Spleen (tissue), 13 donors: ENCODE measurements at places on chromosomes 1 and 21. TPM values are rescaled to one million over a fixed set of nuclear protein-coding genes. Genes with fewer than 3 reads are reported as not detected.

The COL6A1 gene
- 139 TPM for total RNA-seq

The HLX gene
- total RNA-seq, result 22.7 TPM

The CFAP141 gene
- not detected for total RNA-seq

The VANGL2 gene
- 1.8 TPM for total RNA-seq

The MINDY1 gene
- 27.1 TPM for total RNA-seq

The FCAMR gene
- not detected for total RNA-seq

The NUDT4B gene
- total RNA-seq, result 18.2 TPM

The TSPAN1 gene
- total RNA-seq, result 1.6 TPM

The MFSD2A gene
- total RNA-seq, result 4.3 TPM

- no peak overlapping the region for H3K4me3 ChIP-seq
- H3K36me3 ChIP-seq, result peaks cover 51% of the 10 kb centered on the region
Measured at GRCh38 chr1:16396591-16396990, 29.5 kb downstream of the SZRD1 start.

DNA sequence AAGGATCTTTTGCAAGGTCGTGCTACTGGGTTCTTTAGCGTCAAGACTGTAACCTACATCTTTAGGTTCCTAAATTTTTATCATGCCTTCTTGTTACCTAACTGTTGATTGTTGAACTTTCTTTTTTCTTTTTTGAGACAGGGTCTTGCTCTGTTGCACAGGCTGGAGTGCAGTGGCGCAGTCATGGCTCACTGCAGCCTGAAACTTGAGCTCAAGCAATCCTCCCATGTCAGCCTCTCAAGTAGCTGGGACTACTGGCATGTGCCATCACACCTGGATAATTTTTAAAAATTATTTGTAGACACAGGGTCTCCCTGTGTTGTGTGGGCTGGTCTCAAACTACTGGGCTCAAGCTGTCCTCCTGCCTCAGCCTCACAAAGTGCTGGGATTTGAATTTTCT lies 52.9 kb downstream of the NFIA start:
- H3K27ac ChIP-seq, result no peak overlapping the region
- H3K27me3 ChIP-seq, result no peaks in the 10 kb centered on the region
- H3K4me3 ChIP-seq, result no peak overlapping the region
- peaks cover 25% of the 10 kb centered on the region for H3K4me1 ChIP-seq
- H3K36me3 ChIP-seq, result no peaks in the 10 kb centered on the region
- DNase-seq, result no peak

GRCh38 chr21:31201548-31201947 lies 142.5 kb downstream of the TIAM1 start:
- no peak overlapping the region for H3K4me3 ChIP-seq
- H3K27ac ChIP-seq, result peak overlapping the region; percentile 19
- no peaks in the 10 kb centered on the region for H3K27me3 ChIP-seq
- DNase-seq, result no peak
- H3K4me1 ChIP-seq, result peaks cover 17% of the 10 kb centered on the region

DNA sequence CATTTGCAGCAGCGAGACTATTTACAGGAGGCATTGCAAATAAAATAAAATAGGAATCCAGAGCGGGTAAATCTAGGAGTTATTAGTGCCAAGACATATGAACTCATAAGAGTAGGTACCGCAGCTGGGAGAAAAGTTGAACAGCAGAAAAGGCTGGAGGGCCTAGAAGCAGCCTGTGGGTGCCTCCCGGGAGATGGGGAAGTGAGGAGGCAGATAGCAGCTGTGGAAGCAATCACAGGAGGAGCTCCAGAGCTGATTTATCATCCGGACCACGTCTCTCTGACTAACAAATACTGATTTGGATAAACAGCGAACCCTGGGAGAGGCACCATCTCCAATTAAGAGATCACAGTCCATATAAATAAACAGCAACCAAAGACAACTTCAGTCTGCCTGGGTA lies 64.6 kb downstream of the BRINP2 start:
- H3K27me3 ChIP-seq, result no peaks in the 10 kb centered on the region
- no peak overlapping the region for H3K4me3 ChIP-seq
- DNase-seq, result no peak
- no peak overlapping the region for H3K27ac ChIP-seq
- no peaks in the 10 kb centered on the region for H3K4me1 ChIP-seq
- no peaks in the 10 kb centered on the region for H3K36me3 ChIP-seq

GRCh38 chr1:71572038-71572437 lies 491.2 kb upstream of the ZRANB2 start:
- H3K4me3 ChIP-seq, result no peak overlapping the region
- H3K27ac ChIP-seq, result no peak overlapping the region
- H3K36me3 ChIP-seq, result no peaks in the 10 kb centered on the region
- no peaks in the 10 kb centered on the region for H3K27me3 ChIP-seq

GRCh38 chr1:35717911-35718476 lies 690 bp downstream of the C1orf216 start:
- peak overlapping the region; percentile 89 for H3K4me3 ChIP-seq
- DNase-seq, result no peak
- no peaks in the 10 kb centered on the region for H3K27me3 ChIP-seq
- peaks cover 33% of the 10 kb centered on the region for H3K4me1 ChIP-seq
- H3K27ac ChIP-seq, result peak overlapping the region; percentile 77
- H3K36me3 ChIP-seq, result peaks cover 3% of the 10 kb centered on the region

- H3K4me3 ChIP-seq, result no peak overlapping the region
- no peak overlapping the region for H3K27ac ChIP-seq
- no peaks in the 10 kb centered on the region for H3K4me1 ChIP-seq
- H3K27me3 ChIP-seq, result no peaks in the 10 kb centered on the region
Measured at GRCh38 chr21:19124691-19125090, 721.1 kb upstream of the TMPRSS15 start.

GRCh38 chr1:200704986-200705500 lies 33.6 kb upstream of the CAMSAP2 start:
- DNase-seq, result no peak
- H3K4me3 ChIP-seq, result no peak overlapping the region
- no peak overlapping the region for H3K27ac ChIP-seq
- H3K36me3 ChIP-seq, result no peaks in the 10 kb centered on the region
- no peaks in the 10 kb centered on the region for H3K4me1 ChIP-seq

GRCh38 chr1:206738370-206739366 lies 31.9 kb upstream of the IL19 start:
- H3K27me3 ChIP-seq, result no peaks in the 10 kb centered on the region
- DNase-seq, result no peak
- peak overlapping the region; percentile 73 for H3K27ac ChIP-seq
- H3K4me3 ChIP-seq, result no peak overlapping the region

DNA sequence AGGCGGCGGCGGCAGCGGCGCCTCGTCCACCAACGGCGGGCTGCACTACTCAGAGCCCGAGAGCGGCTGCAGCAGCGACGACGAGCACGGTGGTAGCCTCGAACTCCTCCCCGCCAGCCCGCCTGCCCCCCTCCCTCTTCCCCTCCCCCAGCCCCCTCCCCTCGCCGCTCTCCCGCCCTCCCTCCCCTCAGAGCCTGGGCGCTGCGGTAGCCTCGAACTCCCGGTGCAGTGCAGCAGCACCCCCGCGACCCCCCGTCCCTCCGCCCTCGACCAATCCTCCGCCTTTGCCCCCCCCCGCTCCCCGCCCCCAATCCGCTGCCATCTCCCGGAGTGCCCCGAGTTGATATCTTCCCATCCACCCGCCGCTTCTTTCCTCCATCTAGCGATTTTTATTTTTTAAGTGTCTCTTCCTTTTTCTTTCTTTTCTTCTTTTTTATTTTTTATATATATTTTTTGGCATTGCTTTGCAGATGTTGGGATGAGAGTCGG lies 516 bp downstream of the RCOR3 start:
- H3K36me3 ChIP-seq, result peaks cover 17% of the 10 kb centered on the region
- H3K27ac ChIP-seq, result peak overlapping the region; percentile 97
- DNase-seq, result no peak
- H3K27me3 ChIP-seq, result no peaks in the 10 kb centered on the region
- H3K4me3 ChIP-seq, result peak overlapping the region; percentile 84
- H3K4me1 ChIP-seq, result peaks cover 26% of the 10 kb centered on the region

GRCh38 chr1:244047621-244048255 lies 3.3 kb upstream of the ZBTB18 start:
- no peaks in the 10 kb centered on the region for H3K36me3 ChIP-seq
- H3K4me1 ChIP-seq, result peaks cover 49% of the 10 kb centered on the region
- H3K27ac ChIP-seq, result peak overlapping the region; percentile 100
- no peaks in the 10 kb centered on the region for H3K27me3 ChIP-seq

DNA sequence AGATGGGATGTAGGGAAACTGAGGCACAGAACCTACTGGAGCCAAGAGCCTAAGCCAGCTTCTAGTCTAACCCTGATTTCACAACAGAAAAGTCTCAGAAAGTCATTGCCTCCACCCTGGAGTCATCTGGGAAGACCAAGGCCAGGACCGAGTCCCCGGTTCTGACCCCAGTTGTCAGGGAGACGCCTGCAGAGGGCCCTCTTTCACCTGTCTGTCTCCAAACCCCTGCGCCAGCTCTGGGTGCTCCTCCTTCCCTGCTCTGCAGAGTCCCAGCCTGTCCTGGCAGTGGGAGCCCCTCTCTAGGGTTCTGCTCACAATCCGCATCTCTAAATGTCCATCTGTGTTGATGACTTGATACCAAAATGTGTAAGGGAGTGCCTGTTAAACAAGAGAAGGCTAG lies 149.7 kb downstream of the PGBD5 start:
- H3K27me3 ChIP-seq, result no peaks in the 10 kb centered on the region
- H3K4me3 ChIP-seq, result no peak overlapping the region
- no peak overlapping the region for H3K27ac ChIP-seq
- DNase-seq, result peak; percentile 67
- H3K4me1 ChIP-seq, result peaks cover 36% of the 10 kb centered on the region
- peaks cover 20% of the 10 kb centered on the region for H3K36me3 ChIP-seq

DNA sequence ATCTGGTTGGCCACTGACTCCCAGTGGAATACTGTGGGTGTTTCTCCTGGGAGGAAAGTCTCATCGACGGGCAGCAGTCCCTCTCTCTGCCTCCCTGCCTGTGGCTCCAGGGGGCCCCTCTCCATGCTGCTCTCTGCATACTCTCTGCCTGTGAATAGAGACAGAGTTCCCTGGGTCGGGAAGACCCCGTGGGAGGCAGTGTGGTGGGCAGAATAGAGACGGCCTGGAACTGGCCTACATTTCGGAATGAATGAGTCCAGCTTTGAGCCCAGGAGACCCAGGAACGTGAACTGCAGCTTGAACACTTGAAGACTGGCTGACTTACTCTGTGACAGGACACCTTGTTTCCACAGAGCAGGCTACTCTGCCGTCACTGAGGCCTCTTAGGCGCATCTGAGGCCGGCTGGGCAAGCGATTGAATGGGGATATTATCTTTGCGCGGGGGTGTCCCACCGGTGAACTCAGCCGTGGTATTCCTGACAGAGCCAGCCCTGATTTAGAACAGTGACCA lies 64.0 kb downstream of the KIF21B start:
- peak; percentile 48 for DNase-seq
- H3K27ac ChIP-seq, result no peak overlapping the region
- H3K36me3 ChIP-seq, result no peaks in the 10 kb centered on the region
- H3K4me3 ChIP-seq, result no peak overlapping the region
- H3K4me1 ChIP-seq, result no peaks in the 10 kb centered on the region

GRCh38 chr1:42033629-42034028 lies 114.9 kb upstream of the HIVEP3 start:
- no peak overlapping the region for H3K27ac ChIP-seq
- DNase-seq, result no peak
- H3K4me3 ChIP-seq, result no peak overlapping the region
- no peaks in the 10 kb centered on the region for H3K27me3 ChIP-seq
- no peaks in the 10 kb centered on the region for H3K36me3 ChIP-seq

GRCh38 chr1:14737561-14738094 lies 139.1 kb downstream of the KAZN start:
- H3K27me3 ChIP-seq, result no peaks in the 10 kb centered on the region
- no peak for DNase-seq
- H3K4me3 ChIP-seq, result no peak overlapping the region
- H3K4me1 ChIP-seq, result peaks cover 14% of the 10 kb centered on the region
- H3K27ac ChIP-seq, result no peak overlapping the region

DNA sequence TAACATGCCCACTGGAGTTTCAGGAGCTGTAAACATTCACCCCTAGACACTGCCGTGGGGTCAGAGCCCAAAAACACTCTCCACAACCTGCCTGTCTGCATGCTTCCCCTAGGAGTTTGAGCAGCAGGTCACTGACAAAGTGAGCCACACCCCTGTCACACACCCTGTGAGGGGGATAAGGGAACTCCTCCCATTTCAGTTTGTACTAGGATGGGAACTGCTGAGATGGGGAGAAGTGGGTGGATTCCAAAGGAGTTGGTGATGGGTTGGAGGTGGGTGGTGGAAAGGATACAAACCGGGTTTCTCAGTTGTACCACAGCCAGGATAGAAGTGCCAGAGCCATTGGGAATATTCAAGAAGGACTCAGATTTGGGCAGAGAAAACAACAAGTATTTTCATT lies 140.2 kb downstream of the MIS18A start:
- no peak for DNase-seq
- no peaks in the 10 kb centered on the region for H3K4me1 ChIP-seq
- no peaks in the 10 kb centered on the region for H3K36me3 ChIP-seq
- H3K27ac ChIP-seq, result no peak overlapping the region
- no peak overlapping the region for H3K4me3 ChIP-seq

GRCh38 chr1:84611796-84612195 lies 37.6 kb upstream of the CTBS start:
- no peak overlapping the region for H3K27ac ChIP-seq
- no peaks in the 10 kb centered on the region for H3K4me1 ChIP-seq
- no peak for DNase-seq
- H3K36me3 ChIP-seq, result no peaks in the 10 kb centered on the region

- no peak overlapping the region for H3K27ac ChIP-seq
- H3K27me3 ChIP-seq, result peaks cover 5% of the 10 kb centered on the region
- DNase-seq, result peak; percentile 71
- H3K36me3 ChIP-seq, result no peaks in the 10 kb centered on the region
- H3K4me1 ChIP-seq, result peaks cover 15% of the 10 kb centered on the region
Measured at GRCh38 chr1:2595261-2595811, 8.8 kb downstream of the PRXL2B start.

DNA sequence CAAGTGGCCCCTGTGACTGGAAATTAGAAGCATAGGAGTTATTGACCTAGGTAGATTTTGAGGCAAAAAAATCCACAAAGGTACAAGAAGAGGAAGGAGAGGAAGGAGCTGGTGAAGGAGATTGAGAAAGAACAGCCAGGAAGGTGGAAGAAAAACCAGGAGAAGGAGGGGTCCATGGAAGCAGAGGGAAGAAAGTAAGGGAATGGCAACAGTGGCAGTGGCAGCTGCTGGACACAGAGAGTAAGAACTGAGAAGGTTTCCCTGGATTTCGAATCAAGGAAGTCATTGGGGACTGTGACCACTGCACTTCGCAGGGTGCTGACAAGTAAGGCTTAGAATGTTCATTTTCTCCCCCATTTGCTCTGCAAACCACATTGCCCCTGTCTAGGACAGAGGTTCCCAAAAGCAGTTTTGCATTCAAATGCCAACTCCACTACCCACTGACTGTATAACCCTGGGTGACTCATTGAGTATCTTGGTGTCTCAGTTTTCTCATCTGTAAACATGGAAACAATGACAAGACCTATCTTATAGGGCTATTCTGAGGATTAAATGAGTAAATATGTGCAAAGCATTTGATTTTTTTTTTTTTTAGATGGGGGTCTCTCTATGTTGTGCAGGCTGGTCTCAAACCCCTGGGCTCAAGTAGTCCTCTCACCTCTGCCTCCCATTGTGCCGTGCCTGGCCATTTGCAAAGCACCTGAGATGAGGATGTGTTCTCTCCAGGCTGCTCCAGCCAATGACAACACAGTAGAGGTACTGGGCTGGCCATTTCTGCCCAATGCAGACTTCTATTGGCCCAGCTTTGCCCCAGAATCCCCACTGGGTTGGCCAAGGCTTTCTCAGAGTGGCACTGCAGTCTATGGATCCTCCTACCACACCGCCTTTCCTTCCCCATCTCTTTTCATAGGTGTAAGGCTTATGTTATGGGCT lies 9.3 kb upstream of the CAPN2 start:
- H3K27ac ChIP-seq, result no peak overlapping the region
- H3K4me1 ChIP-seq, result peaks cover 13% of the 10 kb centered on the region
- no peak overlapping the region for H3K4me3 ChIP-seq
